ENCODE measurements at places on chromosomes 3 and 15.
A peak's percentile ranks its signal among the peaks of the same experiment; 100 is the strongest.

DNA sequence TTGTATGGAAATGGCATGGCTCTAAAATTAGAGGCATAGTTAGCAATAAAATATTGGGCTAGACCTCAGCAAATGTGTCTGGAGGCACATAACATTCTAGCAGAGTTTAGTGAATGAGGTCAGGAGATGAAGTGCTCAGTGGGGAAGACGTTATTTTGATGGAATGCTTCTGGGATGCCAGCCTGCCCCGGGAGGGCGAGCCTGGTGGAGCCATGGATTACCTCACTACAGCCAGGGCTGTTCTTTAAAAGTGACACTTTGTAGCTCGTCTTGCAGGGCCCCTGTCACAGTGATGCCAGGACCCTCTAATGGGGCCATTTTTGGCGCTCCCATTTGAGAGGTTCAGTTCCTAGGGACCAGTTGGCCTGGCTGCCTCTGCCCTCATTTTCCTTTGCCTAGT lies 48.5 kb downstream of the PXYLP1 start:
- DNase-seq: no peak

GRCh38 chr15:101204739-101205535 lies 46.9 kb downstream of the CHSY1 start:
- DNase-seq: no peak

DNA sequence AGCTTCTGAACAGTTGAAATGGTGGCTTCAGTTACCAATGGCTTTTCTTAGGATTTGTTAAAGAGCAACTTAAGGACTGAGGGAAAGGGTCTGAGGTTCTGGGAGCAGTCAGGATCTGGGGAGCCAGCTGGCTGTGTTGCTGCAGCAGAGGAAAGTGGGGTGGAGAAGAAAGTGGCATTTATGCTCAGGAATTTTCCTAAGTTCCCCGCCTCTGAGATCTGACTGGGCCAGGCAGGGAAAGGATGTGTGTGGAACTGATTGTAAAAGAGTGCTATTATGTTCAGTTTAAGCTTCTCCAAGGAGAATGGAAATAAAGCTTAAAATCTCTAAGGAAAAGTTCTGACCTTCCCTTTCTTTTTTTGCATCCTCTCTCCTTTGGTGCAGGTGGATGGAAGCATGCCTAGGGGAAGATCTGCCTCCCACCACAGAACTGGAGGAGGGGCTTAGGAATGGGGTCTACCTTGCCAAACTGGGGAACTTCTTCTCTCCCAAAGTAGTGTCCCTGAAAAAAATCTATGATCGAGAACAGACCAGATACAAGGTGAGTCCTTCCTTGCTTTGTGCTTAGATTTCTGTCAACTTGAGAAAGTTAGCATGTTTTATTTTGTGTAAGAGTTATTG lies 37.8 kb downstream of the IQGAP1 start:
- DNase-seq: no peak

DNA sequence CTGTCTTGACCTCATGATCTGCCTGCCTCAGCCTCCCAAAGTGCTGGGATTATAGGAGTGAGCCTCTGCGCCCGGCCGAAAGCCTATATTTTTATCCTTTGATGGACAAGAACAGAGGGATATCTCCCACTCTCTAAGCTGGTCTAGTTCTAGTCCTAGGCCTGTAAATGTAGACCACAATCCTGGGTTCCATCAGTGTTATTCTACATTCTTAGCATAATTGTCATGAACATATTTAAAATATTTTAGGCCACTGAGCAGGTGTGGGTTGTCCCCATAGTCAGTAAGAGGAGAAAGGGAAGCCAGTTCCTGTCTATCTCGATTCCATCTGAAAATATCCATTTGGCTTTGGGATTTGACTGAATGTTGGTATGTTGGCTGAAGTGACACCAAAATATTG lies 118.1 kb downstream of the EBLN2 start:
- DNase-seq: no peak

DNA sequence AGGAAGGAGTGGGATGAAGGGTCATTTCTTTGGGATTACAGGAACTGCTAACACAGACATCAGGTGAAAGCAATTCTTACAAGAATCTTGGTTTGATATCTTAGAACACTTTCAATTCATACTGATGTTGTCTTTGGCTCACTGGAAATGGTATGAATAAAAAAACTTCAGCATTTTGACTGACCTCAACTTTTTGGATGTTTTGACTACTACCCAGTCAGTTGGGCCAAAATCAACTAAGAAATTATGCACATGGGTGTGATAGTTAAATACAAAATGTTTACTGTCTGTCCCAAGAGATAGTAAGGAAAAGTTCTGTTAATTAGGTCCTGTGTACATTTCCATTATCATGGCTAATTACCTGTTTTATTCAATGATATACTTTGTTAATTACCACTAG lies 165.5 kb upstream of the LRIG1 start:
- no peak for DNase-seq

DNA sequence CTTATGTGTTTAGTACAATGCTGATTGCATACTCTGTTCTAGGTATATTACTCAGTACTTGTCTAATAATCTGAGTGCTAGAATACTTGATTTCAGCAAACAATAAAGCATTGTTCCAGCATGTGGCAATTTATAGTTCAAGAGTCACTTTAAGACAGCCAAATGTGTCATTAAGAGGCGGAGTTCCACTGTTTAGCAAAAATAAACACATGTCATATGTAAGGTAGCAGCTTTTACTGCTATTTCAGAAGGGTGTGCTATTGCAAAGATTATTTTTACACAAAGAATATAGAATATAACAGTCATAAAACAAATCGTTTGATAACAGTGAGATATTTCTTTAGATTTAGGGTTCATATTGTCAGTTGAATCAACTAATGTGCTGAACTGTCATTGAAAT lies 358.7 kb downstream of the TUSC7 start:
- no peak for DNase-seq

DNA sequence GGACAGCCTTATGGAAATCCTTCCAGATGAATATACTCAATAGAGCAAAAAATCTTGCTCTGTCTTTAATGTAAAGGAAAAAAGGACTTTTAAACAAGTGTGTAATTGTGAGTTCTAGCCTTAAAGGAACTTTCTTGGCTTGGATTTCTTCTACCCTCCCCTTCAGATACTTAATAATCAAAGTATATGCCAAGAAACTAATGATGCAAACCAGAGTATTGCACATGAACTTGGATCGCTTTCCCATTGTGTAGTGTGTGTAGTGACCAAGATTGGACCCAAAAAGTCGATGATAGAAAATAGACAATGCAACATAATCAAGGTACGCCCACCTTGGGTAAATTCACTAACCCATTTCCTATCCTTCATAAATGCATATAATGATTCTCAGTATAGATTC lies 123.8 kb downstream of the TIGIT start:
- DNase-seq: no peak

- peak; percentile 90 for DNase-seq
Measured at GRCh38 chr3:53219895-53220483, 35.8 kb downstream of the TKT start.

GRCh38 chr3:22981166-22981565 lies 222.0 kb upstream of the UBE2E2 start:
- no peak for DNase-seq

- DNase-seq: no peak
Measured at GRCh38 chr15:48040166-48040817, 80.5 kb upstream of the SLC24A5 start.

DNA sequence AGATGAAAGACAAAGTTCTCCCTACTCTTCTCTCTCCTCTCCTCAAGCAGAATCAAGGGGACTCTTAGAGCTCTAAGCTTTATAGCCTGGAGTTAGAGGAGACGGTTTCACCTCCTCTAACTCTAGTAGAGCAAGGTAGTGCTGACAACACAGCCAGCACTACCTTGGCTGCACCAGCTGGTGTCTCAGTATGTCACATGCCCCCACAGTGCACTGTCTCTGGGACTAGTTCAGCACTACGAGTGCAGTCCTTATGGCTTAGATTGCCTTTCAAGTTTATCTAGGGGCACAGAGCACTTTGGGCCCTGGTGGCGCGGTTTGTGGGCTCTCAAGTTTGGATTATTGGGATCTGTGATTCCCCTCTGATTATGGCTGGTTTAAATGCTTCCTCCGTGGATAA lies 614.1 kb upstream of the NECTIN3 start:
- DNase-seq: no peak

- DNase-seq: no peak
Measured at GRCh38 chr3:123076496-123077418, 9.9 kb downstream of the PDIA5 start.

DNA sequence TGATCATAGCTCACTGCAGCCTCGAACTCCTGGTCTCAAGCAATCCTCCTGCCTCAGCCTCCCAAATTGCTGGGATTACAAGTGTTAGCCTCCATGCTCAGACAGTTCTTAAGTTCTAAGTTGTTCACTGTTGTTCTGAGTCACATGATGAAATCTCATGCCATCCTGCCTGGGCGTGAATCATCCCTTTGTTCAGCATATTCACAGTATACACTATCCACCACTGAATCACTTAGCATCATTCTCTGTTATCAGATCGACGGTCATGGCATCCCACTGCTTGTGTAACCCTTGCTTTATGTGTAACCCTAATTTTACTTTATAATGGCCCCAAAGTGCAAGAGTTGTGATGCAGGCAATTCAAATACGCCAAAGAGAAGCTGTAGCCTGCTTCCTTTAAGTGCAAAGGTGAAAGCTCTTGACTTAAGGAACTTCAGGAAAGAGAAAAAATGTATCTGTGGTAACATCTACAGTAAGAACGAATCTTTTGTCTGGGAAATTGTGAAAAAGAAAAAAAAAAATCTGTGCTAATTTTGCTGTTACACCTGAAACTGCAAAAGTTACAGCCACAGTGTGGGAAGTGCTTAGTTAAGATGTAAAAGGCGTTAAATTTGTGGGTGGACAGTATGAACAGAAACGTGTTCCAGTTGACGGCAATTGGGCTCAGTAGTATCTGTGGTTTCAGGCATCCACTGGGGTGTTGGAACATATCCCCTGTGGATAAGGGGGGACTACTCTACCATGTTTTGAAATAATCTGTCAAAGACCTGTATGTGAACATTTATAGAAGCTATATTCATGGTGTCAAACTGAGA lies 80.6 kb downstream of the PCOLCE2 start:
- DNase-seq: no peak

DNA sequence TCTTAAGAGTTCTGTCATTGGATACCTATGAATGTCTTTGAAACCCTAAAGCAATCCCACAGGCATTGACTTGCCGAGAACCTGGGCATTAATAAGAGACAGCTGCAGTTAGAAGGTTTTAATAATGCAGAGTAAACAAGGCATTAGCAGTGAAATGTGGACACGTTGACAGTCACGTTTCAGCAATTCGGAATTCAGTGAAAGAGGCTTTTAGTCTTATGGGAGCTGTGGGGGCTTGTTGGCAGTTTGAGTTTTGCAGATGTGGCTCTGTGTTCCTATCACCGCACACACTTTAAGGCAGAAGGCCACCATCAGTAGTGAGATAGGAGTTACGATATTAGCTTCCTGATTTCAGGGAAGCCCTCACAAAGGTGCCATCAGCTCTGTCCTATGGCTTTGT lies 145.2 kb upstream of the NUDT16 start:
- DNase-seq: no peak

DNA sequence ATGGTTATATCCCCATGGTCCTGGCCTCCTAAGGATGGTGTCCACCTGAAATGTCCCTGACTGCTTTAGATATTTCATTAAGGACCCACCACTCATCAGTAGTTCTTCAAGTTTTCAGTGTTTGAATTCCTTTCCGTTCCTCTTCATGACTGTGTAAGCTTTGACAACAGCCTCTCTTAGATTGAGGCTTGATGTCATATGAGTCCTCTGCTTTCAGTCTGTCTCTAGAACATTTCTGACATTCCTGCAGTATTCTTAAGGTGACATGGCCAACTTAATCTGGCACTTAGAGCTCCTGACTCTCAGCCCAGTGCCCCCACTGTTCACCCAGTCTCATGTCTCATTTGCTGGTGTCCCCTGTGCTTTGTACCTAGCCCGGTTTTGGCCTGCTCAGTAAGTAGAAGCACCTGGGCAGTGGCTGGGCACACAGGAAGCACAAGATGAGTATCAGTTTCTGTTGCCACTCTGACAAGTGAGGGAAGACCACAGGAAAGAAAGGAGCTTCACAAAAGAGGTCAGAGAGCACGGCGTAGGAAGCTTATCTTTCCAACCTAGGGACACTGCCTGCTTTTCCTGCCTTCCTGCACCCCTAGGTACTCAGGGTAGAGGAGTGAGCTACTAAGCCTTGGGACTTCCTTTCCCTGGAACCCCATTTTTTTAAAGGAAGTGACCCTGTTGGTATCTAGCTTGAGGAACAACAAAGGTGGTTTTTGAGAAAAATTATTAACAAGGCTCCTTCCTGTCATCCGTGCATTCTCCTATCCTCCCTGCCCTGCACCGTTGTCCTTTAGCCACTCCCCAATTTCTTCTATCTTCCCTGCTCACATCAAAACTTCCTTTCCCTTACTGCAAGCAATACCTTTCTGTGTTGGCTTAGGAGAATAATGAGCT lies 103.1 kb downstream of the KLHL25 start:
- peak; percentile 69 for DNase-seq

DNA sequence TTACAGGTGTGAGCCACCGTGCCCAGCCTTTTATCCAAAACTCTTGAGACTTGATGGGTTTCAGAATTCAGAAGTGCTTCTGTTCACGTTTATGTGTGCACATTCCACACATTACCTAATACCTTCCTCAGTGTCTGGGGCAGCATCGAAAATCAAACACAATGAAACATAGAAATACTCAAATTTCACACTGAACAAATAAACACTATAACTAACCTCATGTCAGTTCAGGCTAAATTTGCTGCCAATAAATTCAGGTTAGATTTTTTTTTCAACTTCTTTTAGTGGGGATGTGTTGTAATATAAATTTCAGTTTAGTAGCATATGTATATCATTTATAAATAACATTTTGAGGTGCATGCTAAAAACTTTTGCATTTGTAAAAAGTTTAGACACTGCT lies 2.8 kb downstream of the EIF2AK4 start:
- no peak for DNase-seq

- no peak for DNase-seq
Measured at GRCh38 chr3:60603860-60604259, 647.4 kb downstream of the FHIT start.

- no peak for DNase-seq
Measured at GRCh38 chr3:142723665-142723967, 218 bp upstream of the TRPC1 start.

DNA sequence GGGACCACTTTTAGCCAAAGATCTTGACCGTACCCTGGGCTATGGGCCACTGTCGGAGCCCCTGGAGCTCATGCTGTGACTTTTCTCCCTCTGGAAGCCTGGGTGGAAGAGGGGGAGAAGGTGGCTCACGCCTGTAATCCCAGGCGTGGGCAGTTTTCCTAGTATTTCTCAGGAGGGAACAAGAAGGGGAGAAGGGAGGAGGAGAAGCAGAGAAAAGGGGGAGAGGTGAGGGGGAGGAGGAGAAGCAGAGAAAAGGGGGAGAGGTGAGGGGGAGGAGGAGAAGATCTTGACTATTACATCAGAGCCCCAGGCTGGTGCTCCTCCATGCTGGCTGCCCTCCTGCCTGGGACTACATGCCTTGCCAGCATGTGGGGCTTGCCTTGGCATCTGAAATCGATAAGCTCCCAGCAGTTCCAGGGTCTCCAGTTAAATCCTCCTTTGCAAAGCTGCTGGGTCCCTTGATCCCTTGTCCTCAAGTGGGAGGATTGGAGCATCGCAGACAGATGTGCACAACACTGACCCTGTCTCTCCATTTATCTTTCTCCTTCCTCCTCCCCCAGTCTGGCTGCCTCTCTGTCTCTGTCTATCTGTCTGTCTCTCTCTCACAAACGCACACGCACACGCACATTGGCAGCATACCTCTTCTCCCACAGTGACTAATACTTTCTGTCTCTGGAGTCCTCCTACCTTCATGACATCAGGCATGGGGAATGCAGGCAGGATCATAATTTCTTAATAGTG lies 41.6 kb downstream of the MRAS start:
- no peak for DNase-seq

GRCh38 chr3:30156586-30157498 lies 449.6 kb upstream of the TGFBR2 start:
- no peak for DNase-seq
